Suppressor macrophage (primary cell): ENCODE measurements at places on chromosomes 13 and 19.
A peak's percentile ranks its signal among the peaks of the same experiment; 100 is the strongest.

DNA sequence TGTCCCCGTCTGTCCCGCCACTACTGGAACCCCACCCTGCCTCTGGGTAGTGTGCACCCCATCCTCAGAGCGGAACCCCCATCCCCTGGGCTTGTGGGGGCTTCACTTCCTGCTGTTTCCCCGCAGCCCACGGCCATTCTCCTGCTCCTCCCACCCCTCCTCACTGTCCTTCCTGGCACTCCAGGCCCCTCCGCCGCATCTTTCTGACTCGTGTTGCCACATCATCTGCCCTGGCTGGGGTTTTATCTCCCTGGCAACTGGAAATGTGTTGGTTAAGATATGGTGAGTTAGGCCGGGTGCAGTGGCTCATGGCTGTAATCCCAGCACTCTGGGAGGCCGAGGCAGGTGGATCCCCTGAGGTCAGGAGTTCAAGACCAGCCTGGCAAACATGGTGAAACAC, 37.3 kb downstream of the KDM4B start:
- no peak for DNase-seq

DNA sequence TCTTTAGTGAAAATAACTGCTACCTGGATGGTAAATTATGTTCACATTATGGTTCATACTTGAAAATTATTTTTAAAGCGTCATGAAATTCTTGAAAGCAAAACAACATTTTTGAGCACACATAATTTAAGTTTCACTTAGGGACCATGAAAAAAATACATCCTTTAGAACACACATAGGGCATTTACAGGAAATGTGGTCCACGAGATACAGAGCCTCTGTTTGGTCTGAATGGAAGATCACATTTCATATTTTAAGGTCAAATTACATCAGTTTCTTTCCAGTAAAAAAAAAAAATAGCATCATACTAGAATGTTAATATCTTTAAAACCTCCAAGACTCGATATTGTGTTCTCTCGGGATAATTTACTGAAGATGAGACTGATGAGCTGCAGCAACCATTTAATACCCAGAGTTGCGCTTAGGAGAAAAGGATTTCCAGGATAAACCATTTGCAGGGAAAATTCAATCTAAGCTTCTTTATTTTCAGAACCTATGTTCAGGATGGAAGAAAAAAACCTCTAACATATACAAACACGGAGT, 720.7 kb downstream of the DIAPH3 start:
- no peak for DNase-seq

DNA sequence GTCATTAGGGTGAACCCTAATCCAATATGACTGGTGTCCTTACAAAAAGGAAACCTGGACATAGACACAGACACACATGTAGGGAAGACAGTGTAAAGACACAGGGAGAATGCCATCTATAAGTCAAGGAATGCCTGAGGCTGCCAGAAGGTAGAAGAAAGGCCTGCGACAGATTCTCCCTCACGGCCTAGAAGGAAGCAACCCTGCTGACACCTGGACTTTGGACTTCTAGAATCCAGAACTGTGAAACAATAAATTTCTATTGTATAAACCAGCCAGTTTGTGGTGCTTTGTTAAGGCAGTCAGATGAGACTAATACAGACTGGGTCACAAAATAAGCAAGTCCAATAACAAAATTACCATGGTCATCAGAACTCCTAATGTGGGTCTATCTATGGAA, 120.4 kb downstream of the ENOX1 start:
- no peak for DNase-seq

DNA sequence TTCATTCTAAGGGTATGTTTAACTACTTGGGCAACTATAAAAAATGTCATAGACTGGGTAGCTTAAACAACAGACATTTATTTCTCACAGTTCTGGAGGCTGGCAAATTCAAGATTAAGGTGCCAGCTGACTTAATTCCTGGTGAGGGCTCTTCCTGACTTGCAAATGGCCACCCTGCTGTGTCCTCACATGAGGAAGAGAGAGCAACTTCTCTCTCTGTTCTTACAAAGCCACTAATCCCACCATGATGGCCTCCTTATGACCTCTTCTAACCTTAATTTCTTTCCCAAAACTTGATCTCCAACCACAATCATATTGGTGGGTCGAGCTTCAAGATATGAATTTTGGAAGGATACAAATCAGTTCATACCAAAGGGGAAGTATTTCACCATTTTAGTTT, 399.0 kb downstream of the DCT start:
- no peak for DNase-seq

- DNase-seq: no peak
These were observed 19.7 kb downstream of the VRK3 start for GRCh38 chr19:50005428-50005827.

DNA sequence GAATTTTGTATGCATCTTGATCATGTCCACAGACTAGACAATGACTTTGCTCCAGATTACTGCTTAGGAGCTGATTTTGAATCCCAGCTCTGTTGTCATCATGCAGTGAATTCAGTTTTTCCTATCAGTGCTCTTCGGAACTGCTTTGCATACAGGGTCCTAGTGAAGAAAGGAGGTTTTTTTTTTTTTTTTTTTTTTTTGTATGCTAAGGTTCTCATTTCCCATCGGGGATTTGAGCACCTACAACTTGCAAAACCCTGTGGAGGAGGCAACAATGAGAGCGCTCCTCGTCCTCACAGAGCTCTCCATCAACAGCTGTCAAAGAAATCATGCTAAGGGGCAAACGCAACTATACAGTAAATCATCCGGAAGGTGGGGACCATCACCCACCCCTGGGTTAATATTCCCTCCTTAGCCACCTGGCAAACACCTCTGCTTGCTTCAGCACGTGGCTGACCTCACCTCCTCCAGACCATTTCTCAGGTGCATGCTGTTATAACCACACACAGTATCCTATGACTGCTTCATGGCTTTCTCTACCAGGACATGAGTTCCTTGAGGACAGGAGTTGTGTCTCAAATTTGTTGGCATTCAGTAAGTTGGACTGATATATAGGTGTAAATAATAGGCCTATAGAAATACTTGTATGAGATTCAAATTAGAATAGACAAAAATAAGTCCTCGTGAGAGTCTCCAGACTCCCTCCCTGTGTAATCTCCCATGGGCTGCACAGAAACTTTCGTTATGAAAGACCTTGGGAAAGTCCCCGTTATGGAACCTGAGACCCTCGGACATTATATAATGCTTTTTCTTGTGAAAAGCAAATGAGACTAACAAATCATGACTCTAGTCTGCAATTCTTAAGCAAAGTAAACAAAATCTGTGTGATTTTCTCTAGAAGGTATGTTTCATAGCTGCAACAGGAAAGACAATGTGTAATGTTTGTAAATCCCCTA, 113.8 kb downstream of the KATNAL1 start:
- no peak for DNase-seq

DNA sequence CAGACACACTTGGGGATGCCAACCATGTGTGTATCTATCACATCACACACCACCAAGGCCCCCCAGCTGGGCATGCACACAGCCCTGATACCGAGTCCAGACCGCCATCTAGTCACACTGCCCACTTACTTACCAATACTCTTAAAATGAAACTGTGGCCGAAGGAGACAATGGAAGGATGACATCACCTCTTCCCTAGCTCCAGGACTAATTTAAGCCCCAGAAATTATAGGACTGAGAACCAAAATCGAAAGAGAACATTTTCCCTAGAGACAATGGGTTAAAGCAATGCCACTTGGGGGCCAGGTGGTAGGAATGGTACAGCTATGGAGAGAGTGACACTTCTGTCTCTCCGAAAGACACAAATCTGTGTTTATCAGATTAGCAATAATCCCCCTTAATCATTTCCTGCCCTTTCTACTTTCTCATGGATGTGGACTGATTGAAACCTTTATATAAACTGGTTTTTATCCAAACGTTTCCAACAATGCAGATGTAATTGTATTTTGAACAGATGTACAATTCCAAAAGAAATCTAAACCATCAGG, 663 bp upstream of the GGACT start:
- no peak for DNase-seq

- no peak for DNase-seq
These were observed 17.3 kb upstream of the ARHGEF18 start for GRCh38 chr19:7331446-7331845.

GRCh38 chr13:110419946-110420345, 112.9 kb downstream of the COL4A2 start:
- no peak for DNase-seq

DNA sequence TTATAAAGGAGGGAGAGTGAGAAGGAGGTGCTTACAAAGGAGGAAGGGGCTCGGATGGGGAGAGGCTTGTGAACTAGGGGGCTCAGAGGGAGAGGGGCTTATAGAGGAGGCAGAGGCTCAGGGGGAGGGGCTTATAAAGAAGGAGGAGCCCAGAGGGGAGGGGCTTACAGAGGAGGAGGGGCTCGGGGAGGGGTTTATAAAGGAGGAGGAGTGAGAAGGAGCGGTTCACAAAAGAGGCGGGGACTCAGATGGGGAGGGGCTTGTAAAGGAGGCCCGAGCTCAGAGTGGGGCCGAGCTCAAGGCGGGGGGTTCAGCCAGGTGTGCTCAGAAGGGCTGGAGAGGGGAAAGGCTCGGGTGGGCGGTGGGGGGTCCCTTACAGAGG, 500 bp downstream of the SMIM24 start:
- no peak for DNase-seq

DNA sequence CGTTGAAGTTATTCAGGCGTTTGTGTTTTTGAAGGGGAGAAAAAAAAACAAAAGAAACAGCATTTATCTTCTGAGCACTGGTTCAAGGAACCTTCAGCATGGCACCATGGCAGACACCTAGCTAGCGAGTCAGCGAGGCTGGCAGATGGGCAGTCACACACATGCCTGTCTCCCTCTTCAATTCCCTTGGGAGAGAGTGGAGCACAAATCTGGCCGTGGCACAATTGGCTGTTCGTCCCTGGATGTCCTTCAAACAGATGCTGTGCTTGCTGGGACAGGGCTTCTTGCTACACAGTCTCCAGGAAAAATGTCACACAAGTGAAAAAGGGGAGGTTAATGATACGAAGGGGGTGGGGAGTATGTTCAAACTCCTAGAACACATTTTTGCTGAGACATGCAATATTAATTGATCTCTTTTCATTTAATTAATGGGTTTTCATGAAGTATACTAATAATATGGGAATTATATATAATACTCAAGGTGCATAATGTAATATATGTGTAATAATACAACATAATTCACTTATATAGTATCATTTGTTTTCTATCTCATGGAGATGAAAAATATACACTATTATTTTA, 1674.5 kb upstream of the SLC10A2 start:
- no peak for DNase-seq

GRCh38 chr19:43820098-43820883, 6.8 kb upstream of the ZNF283 start:
- peak; percentile 59 for DNase-seq

- peak; percentile 91 for DNase-seq
These were observed at the start of gene STRN4 for GRCh38 chr19:46746281-46747057. TSS of gene STRN4 (minus strand) at chr19:46746450. CDS start at chr19:46746430, 20 bp downstream.

- DNase-seq: peak; percentile 24
These were observed 19.6 kb downstream of the HAUS8 start for GRCh38 chr19:17055636-17056035.

- no peak for DNase-seq
These were observed 3.6 kb downstream of the HTR2A start for GRCh38 chr13:46893221-46893740.

GRCh38 chr13:62387647-62388046, 972.0 kb upstream of the PCDH20 start:
- no peak for DNase-seq
